Stimulated activated CD8-positive, alpha-beta memory T cell treated with anti-CD3 and anti-CD28 coated beads, Interleukin-2, amount 100 ng/mL, for 48 hours (primary cell): ENCODE measurements at places on chromosomes 5 and 9.

- no peak for DNase-seq
These were observed 59.3 kb upstream of the ADAMTS16 start for GRCh38 chr5:5080790-5081189.

GRCh38 chr5:149471406-149472183 lies 79.6 kb downstream of the CSNK1A1 start:
- DNase-seq, result no peak

DNA sequence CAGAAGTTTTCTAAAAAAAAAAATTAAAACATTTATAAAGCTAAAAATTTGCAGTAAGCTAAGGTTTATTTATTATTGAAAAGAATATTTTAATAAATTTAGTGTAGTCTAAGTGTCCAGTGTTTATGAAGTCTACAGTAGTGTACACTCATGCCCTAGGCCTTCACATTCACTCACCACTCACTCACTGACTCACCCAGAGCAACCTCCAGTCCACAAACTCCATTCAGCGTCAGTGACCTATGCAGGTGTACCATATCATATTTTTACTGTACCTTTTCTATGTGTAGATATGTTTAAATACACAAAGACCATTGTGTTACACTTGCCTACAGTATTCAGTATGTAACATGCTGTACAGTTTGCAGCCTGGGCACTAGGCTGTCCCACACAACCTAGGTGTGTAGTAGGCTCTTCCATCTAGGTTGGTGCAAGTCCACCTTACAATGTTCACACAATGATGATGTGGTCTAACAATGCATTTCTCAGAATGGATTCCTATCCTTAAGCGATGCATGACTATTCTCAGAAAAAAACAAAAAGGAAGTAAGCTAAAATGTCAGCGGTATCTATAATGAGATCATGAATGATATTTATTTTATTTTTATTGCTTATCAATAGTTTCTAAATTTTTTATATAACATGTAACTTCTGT lies 336.7 kb downstream of the AGTPBP1 start:
- no peak for DNase-seq

- no peak for DNase-seq
These were observed 293.2 kb upstream of the IRX4 start for GRCh38 chr5:2175842-2176404.

DNA sequence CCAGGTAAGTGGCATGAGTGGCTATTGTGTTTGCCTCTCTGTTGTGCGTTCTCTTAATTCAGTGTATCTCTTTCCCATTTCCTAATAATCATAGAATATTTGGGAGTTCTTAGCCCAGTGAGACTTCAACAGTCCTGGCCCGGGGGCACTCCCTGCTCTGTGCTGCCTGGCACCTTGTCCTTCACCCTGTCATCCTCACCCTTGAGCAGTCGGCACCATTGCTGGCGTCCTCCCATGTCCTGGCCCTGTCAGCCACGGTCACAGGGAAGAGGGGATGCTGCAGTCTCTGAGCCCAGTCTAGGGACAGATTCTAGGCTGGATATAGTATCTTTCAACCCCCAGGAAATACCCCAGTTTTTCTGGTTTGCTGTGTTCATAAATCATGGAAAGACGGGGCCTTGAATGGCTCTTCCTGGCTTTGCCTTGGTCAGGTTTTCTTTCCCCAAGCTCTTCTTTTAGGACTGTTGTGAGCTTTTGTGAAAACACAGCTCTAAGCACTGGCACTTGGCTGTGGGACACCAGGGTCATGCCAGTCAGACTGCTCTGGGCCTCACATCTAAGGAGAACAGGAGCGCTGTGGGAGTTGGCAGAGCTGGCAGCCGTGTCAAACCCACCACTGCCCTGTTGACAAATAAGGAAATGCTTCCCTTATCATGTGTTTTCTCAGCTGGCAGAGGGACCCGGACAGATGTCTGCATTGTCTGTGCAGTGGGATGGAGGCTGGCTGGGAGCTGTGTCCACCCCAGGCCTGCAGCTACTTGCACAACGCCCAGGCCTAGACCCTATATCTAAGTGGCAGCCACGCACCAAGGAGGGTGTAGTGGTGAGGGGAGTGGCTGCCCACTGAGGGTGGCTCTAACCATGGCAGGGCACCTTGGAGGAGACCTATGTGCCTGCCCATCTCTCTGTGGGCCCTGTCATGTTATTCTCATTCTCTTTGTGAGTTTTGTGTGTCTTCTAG lies 378.6 kb downstream of the ICE1 start:
- no peak for DNase-seq

GRCh38 chr9:130379649-130379970 lies 65.2 kb upstream of the ASS1 start:
- DNase-seq, result no peak

DNA sequence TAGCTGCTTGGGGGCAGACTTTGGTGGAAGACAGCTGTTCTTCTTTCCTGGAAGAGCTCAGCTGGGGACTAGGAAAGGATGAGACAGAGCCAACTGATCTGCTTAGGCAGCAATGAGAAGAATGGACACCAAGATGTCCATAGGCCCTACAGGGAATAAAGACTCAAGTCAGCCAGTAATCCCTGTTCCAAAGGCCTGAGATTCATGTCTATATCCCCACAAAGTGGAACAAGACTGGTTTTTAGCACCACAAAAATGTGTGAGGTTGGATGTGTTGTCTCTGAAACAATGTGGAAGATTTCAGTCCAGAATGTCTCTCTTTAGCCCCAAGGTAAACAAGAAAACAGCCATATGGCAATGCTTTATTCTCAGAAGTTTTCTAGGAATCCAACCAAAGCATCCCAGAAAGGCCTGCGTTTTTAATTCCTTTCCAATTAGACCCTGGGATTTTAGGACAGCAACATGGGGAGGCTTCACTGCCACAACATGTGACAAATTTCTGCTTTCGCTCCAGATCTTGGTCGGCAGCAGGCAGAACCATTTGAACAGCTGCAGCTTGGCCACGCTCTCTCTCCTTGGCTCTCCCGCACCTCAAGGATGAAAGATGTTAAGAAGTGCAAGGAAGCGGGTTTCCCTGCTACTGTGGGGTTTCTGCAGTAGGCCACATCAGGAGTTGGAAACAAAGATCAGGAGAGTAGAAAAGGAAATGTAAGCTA lies 245.1 kb downstream of the FSTL4 start:
- no peak for DNase-seq

DNA sequence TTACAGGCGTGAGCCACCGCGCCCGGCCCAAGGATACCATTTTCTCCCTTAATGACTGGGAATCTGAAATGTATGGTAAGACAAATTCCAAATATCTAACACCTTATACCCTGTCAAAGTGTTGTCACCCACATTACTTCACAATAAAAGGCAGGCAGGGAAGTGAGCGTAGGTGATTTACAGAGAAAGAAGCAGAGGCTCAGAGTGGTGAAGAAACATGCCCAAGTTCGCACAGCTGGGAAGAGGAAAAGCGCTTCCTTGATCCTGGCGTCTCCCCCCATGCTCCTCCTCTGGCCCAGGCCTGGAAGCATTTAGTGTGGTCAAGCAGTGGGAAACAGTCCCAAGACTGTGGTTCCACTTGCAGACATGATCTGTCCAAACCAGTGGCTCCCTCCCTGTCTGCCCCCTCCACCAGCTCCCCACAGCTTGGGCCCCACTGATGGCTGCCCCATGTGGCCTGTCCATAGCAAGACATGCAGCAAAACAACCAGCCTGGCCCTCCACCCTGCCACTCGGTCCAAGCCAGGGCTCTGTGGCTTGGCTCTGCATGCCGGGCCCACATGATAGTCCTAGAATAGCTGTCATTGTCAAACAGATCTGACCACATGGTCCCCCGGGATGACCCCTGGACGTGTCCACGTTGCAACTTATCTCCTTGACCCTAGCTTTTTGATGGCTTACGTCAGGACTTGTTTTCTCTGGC lies 107.2 kb downstream of the TTLL11 start:
- DNase-seq, result no peak

DNA sequence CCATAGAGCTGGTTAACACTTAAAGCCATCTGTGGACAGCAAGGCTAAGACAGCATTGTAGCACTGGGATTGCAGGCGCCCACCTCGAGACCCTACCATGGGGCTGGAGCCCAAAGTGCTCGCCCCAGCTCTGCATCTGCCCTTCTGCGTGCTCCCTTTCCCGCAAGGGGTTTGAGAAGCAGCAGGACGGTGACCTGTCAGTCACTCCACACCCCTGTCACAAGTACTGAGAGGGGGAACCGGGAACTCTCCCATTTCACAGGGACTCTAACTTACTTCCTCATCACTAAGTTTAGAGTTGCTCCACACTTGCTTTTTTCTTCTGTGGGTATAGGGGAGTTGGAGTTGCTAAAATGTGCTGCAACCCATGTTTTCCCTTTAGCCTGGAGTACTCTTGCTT lies 273.2 kb downstream of the SMARCA2 start:
- no peak for DNase-seq

DNA sequence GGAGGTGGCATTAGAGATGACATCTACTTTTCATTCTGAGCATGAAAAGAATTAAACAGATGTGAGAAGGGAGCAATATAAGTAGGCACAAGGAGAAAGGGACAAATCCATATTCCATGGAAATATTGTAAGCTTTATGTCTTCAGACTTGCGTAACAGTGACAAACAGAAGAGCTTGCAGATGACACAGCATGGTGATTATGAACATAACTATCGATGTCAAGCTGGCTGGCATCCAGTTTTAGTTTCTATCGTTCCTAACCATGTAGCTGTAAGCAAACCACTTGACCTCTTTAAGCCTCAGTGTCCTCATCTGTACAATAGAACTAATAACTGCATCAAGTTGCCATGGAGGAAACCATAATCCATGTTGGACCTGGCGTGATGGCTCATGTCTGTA lies 246.7 kb upstream of the ADRA1B start:
- no peak for DNase-seq

DNA sequence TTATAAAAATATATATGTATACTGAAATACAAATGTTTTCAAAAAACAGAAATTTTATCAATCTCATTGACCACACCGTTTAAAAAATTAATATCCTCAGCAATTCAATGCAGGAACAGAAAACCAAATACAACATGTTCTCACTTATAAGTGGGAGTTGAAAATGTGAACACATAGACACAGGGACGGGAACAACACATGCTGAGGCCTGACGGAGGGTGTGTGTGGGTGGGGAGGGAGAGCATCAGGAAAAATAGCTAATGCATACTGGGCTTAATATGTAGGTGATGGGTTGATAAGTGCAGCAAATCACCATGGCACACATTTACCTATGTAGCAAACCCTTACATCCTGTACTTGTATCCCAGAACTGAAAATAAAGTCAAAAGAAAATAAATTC lies 409.5 kb downstream of the MLLT3 start:
- DNase-seq, result no peak

GRCh38 chr5:72562717-72563116 lies 55.5 kb upstream of the ZNF366 start:
- DNase-seq, result no peak

GRCh38 chr5:148408092-148408491 lies 24.3 kb downstream of the FBXO38 start:
- no peak for DNase-seq

DNA sequence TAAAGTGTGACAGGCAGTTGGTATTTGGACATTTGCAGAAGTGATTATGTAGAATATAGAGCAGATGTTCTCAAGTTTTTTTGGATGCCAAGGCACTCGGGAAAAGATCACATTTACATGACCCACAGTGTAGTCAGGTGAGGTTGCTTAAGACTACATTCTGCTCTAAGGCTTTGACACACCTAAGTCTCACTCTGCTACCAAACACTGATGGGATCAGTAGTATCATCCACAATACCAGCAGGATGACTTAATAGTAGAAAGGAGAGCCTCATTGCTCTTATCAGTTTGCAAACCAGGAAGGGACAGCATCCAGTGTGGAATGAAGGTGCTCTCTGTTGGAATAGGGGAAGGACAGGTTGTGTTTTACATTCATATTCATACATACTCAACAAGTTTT lies 2.5 kb upstream of the SPATA31D1 start:
- no peak for DNase-seq

DNA sequence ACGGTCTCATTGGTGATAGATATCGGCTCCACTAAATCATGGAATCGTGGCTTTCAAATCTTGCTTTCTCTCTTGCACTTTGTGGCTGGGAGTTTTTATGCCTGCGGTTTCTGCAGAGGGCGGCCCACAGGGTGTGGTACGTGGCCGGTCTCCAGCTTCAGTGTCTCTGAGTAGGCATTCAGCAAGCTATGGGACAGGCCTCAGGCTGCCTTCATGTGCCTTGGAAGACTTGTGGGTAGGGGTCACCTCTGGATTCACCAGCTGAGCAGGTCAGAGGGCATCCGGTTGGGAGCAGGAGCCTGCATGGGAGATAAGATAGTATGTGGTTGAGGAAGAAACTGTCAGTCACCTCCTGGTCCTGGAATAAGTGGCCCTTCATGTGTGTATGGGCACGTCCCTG lies 47.7 kb downstream of the AMBP start:
- no peak for DNase-seq

- no peak for DNase-seq
These were observed 7.2 kb downstream of the C1QTNF2 start for GRCh38 chr5:160363211-160363610.

DNA sequence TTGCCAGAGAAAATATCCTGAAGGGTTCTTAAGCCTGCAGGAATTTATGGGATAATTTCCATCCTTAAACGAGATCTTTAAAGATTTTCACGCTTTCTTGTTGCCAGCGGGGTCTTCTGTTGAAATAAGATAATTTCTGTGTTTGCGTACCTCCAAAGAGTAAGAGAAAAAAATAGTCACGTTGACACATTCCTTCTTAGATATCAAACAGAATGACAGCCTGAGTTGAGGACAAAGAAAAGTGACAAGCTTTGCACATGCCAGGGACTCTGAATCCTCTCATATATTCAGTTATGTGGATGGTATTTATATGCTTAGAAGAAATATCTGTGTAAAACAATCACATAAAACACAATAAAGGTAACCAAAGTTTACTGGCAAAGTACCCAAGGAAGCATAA lies 21.6 kb upstream of the PAM start:
- DNase-seq, result no peak

- no peak for DNase-seq
These were observed 17.4 kb upstream of the RORB start for GRCh38 chr9:74479711-74480110.

GRCh38 chr5:2642684-2643345 lies 108.7 kb downstream of the IRX2 start:
- no peak for DNase-seq

GRCh38 chr9:38311382-38312270 lies 80.9 kb upstream of the ALDH1B1 start:
- no peak for DNase-seq

GRCh38 chr9:105355781-105356180 lies 92.1 kb upstream of the FSD1L start:
- no peak for DNase-seq

- DNase-seq, result no peak
These were observed 12.6 kb downstream of the DNM1 start for GRCh38 chr9:128215491-128216409.

DNA sequence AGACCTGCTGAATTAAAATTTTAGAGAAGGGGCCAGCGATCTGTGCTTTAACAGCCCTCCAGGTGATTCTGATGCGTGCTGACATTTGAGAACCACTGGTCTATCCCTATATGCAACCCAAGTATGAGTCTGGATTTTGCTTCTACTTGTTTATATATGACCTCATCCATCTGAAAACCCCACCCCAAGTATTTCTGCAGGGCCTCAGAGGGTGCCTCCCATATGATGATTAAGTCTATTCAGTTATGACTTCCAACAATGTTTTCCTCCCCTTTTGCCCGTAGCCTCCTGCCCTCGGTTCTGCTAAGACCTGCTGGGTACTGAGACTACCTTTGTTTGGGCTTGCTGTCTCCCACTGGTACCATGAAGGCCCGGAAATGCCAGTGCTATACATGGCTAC lies 376.0 kb upstream of the SMARCA2 start:
- no peak for DNase-seq

GRCh38 chr9:22029231-22029630 lies 20.1 kb upstream of the CDKN2B start:
- no peak for DNase-seq
